ENCODE measurements at places on chromosomes 11 and 22. TPM values are rescaled to one million over a fixed set of nuclear protein-coding genes. Genes with fewer than 3 reads are reported as not detected.

The GRAMD4 gene
- total RNA-seq = 43.3 TPM

The HORMAD2 gene
- total RNA-seq = not detected

The C11orf86 gene
- total RNA-seq = not detected

GRCh38 chr11:100716838-100717237, 29.8 kb downstream of the ARHGAP42 start:
- H3K4me3 ChIP-seq = no peak overlapping the region
- H3K36me3 ChIP-seq = peaks cover 40% of the 10 kb centered on the region
- no peak overlapping the region for H3K27ac ChIP-seq
- DNase-seq = no peak
- H3K27me3 ChIP-seq = no peaks in the 10 kb centered on the region
- no peaks in the 10 kb centered on the region for H3K4me1 ChIP-seq

DNA sequence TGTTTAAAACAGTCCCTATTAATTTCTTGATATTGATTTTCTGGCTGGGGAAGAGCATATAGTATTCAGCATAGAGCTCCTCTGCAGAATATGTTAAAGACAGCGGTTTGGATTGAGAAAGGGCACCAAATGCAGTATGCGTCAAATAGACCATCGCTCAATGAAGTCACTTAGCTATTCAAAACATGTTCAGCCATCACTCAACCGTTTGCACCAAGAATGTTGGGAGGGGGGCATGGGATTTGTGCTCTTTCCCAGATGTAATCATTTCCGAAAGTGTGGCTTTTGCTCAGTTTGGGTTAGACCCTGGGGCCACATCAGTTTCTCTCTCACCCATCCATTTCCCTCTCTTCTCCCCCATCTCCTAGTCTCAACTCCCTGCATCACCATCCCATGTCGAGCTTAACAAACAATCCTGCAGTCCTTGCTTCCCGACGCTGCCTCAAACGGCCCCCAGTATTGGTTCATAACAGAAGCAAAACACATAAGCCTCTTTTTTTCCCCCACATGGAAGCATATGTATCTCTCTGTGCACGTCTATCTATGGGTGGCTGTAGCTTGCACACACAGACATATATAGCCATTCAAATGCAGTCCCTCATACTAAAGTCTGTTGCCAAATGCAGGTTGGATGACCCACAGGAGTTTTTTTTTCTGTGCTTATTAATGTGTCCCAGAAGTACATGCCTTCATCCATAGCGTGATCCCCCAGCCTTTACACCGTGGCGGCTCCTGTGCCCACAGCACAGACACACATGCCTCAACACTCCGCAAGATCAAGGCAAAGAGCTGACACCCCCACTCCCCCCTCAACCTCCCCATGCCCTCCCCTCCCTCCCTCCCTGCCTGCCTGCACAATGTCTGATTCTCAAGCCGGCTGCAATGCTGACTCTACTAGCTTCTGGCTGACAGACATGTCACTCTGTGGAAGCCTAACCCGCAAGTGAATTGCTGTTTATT, 2.6 kb downstream of the CACNG2 start:
- H3K4me1 ChIP-seq = no peaks in the 10 kb centered on the region
- H3K27me3 ChIP-seq = peaks cover 71% of the 10 kb centered on the region
- no peak overlapping the region for H3K27ac ChIP-seq
- no peaks in the 10 kb centered on the region for H3K36me3 ChIP-seq
- H3K4me3 ChIP-seq = no peak overlapping the region
- no peak for DNase-seq

DNA sequence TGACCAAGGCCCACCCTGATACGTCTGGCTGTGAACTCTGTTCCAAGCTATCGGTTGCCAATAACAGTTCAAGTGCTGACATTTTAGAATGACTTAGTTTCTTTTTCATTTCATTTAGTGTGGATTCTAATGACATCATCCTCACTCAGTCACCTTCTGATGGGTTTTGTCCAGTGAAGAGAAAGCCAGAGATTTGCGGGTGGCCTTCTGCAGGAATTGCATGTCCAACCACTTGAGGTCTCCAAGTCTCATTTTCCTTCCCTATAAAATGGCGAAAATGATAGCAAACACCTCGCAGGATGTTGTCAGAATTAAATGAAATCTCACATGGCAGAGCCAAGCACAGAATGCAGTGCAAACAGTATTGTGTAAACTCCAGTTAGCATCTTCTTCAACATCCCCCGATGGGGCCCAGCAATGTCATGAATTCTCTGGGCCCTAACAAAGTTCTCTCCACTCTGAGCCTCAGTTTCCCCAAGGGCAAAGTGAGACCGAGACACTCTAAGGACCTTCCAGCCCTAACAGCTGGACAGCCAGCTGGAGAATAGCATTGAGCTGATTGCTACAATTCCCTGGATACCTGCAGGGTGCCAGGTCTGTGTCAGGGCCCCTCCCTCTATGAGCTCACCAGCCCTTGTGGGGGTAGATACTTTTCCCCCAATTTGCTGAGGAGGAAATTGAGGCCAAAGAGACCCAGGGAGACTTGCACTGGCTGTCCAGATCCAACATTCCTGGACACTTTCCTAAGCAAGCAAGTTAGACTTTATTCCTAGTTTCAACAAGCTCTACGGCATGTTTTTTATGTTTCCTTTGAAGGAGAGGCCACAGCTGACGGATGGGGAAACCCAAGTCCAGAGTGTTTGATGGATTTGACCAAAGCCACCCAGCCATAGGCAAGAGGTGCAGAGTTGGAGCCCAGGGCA, 286.7 kb downstream of the MN1 start:
- no peak for DNase-seq
- no peaks in the 10 kb centered on the region for H3K36me3 ChIP-seq
- no peaks in the 10 kb centered on the region for H3K4me1 ChIP-seq
- no peak overlapping the region for H3K4me3 ChIP-seq

GRCh38 chr11:112398798-112399478, 138.3 kb upstream of the PLET1 start:
- H3K4me3 ChIP-seq = no peak overlapping the region
- H3K27ac ChIP-seq = no peak overlapping the region
- H3K4me1 ChIP-seq = no peaks in the 10 kb centered on the region

The CNIH2 gene
- 3.5 TPM for total RNA-seq

The IL17REL gene
- total RNA-seq = 0.07 TPM

DNA sequence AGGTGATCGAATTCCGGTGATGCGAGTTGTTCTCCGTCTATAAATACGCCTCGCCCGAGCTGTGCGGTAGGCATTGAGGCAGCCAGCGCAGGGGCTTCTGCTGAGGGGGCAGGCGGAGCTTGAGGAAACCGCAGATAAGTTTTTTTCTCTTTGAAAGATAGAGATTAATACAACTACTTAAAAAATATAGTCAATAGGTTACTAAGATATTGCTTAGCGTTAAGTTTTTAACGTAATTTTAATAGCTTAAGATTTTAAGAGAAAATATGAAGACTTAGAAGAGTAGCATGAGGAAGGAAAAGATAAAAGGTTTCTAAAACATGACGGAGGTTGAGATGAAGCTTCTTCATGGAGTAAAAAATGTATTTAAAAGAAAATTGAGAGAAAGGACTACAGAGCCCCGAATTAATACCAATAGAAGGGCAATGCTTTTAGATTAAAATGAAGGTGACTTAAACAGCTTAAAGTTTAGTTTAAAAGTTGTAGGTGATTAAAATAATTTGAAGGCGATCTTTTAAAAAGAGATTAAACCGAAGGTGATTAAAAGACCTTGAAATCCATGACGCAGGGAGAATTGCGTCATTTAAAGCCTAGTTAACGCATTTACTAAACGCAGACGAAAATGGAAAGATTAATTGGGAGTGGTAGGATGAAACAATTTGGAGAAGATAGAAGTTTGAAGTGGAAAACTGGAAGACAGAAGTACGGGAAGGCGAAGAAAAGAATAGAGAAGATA, at the start of gene MALAT1:
Gene MALAT1, plus strand, starts transcription at position 69 of the 736 bp plus-strand sequence.
- no peaks in the 10 kb centered on the region for H3K4me1 ChIP-seq
- H3K27me3 ChIP-seq = no peaks in the 10 kb centered on the region
- peaks cover 44% of the 10 kb centered on the region for H3K36me3 ChIP-seq
- peak; percentile 97 for DNase-seq
- peak within 1 kb of the TSS; percentile 97 for H3K4me3 ChIP-seq
- peak within 1 kb of the TSS; percentile 99 for H3K27ac ChIP-seq

DNA sequence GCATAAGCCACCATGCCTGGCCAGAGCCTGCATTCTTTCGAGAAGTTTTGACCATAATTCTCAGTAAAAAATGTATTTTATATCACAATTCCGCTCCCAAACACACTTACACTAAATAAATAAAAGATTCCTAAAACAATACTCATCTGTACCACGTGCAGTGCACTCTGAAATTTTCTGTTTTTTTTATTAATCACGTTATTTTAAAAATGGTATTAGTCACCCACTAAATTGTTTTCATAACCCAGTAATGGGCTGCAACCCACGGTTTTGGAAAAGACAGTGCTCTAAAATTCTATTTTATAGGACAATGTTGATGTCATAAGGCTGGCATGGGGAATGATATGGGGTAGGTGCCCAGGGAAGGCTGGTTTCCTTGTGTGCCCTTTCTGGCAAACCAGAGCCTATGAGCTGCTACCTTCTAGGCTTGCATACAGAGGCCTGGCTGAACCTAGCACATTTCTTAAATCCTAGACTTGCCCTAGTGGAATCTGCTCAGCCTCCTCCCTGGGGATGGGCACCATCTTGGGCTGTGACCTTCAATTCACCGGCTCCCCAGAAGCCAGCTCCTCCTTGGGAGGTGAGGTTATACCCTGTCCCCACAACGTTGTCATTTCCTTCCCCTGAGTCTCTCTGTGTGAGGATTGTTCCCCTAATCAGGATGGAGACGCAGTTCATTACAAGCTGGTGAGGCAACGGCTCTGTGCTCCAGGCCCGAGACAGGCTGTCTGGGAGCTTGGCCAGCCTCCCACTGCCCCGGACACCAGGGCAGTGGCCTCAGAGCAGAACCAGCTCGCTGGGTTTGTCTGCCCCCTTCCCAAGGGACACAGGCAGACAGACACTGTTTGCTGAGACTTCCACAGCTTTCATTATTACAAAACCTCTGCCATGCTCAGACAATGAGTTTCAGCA, 116.5 kb upstream of the NAV2 start:
- no peak for DNase-seq
- no peak overlapping the region for H3K4me3 ChIP-seq
- H3K27ac ChIP-seq = no peak overlapping the region
- H3K27me3 ChIP-seq = no peaks in the 10 kb centered on the region

The LMO1 gene
- total RNA-seq = not detected

The UFD1 gene
- total RNA-seq = 42.8 TPM

- peaks cover 17% of the 10 kb centered on the region for H3K36me3 ChIP-seq
- no peaks in the 10 kb centered on the region for H3K27me3 ChIP-seq
- H3K27ac ChIP-seq = no peak overlapping the region
- no peak for DNase-seq
These were observed 43.9 kb downstream of the KDM2A start for GRCh38 chr11:67163006-67163405.

The GAL gene
- 220 TPM for total RNA-seq
